ENCODE measurements at places on chromosomes 11 and 22. TPM values are rescaled to one million over a fixed set of nuclear protein-coding genes. Genes with fewer than 3 reads are reported as not detected.

SCUBE2 gene
- polyA plus RNA-seq: 5.3 TPM

OR52A1 gene
- 0.05 TPM for polyA plus RNA-seq

LMO2 gene
- polyA plus RNA-seq: 21.3 TPM

OR8A1 gene
- polyA plus RNA-seq: 0.03 TPM

GRK3 gene
- polyA plus RNA-seq: 9.3 TPM

SLC17A6 gene
- polyA plus RNA-seq: not detected

PGA3 gene
- polyA plus RNA-seq: 0.19 TPM

CWF19L2 gene
- polyA plus RNA-seq: 22.4 TPM
